ENCODE measurements at places on chromosomes 1 and 21.
A peak's percentile ranks its signal among the peaks of the same experiment; 100 is the strongest.

DNA sequence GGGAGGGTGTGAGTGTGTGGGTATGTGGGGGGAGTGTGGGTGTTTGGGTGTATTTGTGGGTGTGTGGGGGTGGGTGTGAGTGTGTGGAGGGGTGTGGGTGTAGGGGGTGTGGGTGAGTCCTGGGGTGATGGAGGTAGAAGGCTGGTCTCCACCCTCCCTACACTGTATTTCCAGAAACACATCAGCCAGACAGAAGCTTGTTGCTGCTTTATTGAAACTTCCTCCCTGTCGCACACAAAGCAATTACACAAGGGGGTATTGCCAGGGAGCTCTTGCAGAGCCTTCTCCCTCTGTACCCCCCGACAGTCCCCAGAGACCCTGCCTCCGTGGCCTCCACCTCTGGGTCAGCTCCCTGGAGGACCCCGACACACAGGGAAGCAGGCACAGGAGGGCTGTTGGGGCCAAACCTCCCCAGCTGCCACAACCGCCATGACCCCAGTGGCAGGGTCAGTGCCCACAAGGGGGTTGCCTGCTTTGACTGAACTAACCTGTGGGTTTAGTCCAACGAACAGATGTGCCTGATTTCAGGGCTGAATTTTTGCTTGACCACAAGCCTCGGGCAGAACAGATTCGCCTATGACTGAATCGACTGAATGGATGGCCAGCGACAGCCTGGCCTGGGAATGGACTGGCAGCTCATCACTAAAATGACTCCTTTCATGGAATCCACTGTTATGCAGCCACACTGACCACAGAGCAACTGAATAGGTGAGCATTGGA, 9.1 kb upstream of the MATN1 start:
- ATAC-seq: no peak

DNA sequence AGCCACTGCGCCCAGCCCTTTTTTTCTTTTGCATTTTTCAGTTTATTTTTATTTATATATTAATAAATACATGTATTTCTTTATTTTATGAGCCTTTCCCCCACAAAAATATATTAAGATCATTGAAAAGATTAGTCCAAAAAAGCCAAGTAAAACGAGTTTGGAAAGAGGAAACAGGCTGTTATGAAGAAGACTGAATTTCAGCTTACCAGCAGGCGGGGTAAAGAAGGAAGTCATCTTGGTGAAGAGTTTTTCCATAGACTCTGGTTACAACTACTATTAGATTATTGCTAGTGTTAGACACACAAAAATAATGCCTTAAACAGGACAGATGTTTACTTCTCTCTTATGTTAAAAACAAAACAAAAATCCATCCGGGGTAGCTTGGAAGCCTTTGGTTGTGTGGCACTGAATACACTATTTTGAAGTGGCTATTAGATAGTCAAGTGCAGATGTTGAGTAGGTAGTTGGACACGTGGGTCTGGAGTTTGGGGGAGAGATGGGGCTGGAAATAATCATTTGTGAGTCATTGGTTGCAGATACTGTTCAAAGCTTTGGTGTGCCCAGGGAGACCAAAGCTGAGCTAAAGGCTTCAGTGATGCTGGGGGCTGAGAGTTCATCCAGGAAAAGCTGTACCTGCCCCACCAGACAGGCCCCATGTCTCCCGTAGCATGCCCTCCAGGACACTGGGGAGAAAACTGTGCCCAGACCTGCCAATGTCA, 8.7 kb upstream of the LRRC71 start:
- no peak for ATAC-seq

DNA sequence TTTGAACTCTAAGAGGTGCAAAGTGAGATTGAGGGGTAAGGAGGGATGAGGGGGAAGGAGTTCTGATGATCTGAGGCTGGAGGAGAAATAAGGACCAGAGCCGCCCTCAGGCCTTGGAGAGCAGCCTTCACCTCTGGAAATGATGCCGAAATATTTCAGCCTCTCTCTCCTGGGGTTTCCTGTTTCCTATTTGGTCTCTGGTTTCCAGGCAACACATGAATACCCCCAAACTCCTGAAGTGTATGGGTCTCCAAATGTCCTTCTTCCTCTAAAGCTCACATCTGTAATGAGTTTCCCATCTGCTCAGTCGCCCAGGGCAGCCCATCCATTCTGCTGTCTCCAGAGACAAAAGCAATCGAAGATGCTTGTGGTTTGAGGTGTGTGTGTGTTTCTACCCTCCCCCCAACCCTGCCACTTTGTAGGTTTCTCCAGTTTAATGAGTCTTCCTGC, 52.0 kb upstream of the FAM20B start:
- ATAC-seq: no peak

DNA sequence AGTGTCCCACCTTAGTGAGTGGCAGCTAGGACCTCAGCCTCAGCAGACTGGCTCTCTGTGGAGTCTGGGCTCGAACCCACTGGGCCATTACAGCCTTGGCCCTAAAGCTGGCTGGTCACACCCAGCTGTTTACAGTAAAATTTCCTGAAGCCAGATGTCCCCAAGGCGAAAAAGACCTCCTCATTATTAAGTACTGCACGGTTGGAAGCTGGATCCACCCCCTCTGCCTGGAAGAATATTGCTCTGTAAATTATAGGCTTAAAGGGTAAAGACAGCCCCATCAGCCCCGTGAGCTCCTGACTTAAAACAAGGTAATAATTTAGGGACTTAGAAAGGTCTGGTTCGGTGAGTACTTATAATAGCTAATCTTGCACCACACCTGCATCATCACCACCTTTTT, 30.3 kb upstream of the TMEM51 start:
- no peak for ATAC-seq

- ATAC-seq: peak; percentile 55
Measured at GRCh38 chr1:109298666-109299557, 7.9 kb downstream of the MYBPHL start.

GRCh38 chr1:30524840-30525617, 198.4 kb downstream of the MATN1 start:
- ATAC-seq: no peak

GRCh38 chr1:87106144-87106543, 191.7 kb downstream of the HS2ST1 start:
- no peak for ATAC-seq

DNA sequence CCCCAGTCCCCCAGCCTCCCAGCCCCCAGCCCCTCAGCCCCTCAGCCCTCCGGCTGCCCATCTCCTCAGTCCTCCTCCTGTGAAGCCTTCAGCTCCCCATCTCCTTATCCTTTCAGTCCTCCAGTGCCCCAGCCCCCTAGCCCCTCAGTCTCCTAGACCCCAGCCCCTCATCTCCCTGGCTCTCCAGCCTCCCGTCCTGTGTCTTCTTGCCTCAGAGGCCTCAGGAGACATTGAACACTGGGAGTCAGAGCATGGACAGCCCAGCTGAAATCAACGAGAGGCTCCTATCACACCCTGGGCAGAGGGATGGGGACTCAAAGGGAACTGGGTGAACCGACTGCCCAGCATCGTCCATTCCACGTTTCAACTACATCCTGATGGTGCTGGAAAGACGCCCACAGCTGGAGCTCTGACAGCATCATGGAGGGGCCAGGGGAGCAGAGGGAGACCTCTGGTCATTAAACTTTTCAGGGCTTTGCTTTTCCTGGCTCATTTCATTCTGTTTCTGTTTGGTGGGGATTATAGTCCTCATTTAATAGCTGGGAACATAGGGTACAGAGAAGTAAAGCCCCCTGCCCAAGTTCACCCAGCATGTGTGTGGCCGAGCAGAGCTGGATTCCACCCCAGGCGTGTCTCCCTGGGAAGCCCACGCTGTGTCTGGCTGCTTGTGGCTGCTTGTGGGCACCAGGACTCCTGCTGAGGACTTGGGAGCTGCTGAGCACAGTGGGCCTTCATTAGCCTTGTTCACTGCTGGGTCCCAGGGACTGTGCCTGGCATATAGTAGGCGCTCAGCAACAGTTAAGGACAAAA, 396.7 kb downstream of the PTPRU start:
- ATAC-seq: no peak

- no peak for ATAC-seq
Measured at GRCh38 chr1:192158181-192158580, at the start of gene RGS18. Gene RGS18, plus strand, starts transcription at chr1:192158462. Its CDS starts 176 bp downstream, at chr1:192158638.

DNA sequence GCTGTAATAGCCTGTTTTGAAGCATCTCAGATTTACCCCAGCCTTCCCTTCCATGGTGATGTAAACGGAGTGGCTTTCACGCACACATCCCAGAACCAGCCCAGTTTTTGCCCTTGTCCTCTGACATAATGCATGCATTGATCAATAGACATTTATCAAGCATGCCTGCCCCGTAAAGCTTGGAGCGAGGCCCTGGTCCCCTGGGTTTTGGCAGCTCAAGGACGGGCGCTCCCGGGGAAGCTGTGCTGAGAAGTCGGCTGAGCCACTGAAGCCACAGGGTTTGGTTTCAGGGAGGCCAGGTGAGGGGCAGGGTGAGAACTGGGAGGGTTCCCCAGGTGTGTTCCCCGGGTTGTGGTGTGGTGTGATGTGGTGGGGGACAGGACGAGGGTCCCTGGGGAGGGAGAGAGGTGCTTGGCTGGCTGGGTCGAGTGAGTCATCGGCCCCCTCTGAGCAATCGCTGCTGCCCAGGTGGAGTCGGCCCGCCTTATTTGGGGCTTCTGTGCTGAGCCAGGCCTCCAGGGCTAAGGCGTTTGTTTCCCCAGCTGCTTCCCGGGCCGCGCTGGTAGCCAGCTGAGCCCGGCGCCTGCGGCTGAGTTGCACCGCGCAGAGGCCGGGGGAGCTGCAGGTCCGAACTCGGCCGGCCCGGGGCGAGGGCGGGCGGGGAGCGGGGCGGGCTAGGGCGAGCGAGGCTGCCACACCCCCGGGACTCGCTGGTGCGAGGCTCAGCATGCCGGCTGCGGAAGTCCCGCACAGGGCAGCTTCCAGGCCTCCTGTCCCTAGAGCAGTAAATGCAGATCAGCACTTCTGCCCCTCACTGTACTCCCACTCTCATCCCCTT, 23.6 kb downstream of the ATP2B4 start:
- peak; percentile 74 for ATAC-seq

- ATAC-seq: no peak
Measured at GRCh38 chr1:152514715-152515433, 592 bp downstream of the CRCT1 start.

Data from gastroesophageal sphincter (tissue), 4 donors.